ENCODE measurements at places on chromosomes 5 and 9. TPM values are rescaled to one million over a fixed set of nuclear protein-coding genes. Genes with fewer than 3 reads are reported as not detected.

RASGRF2 gene
- 17.4 TPM for total RNA-seq

DNA sequence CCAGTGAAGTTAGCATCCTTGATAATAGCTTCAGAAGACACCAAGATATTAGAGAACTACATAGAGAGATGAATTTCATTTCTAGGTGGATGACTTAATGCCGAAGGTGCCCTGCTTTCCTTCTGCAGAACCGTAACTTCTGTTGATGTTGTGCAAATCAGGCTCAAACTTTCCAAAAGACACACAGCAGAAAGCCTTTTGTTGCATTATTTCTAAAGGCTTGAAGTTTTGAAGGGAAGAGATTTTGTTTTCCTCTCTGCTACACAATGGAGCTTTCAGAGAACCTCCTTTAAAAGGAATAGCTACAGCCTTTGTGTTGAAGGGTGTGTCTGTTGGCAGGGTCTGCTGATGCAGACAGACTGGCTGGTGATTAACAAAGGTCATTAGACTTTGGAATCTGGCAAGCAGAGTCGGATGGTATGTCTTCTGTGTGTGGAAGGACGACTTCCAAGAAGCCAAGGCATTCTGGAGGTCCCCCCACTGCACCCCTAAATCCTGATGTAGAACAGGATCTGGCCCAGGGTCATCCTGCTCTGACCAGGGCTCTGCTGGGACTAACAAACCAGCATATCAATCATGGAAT is 57.8 kb downstream of the ZNF462 start:
- peaks cover 6% of the 10 kb centered on the region for H3K4me1 ChIP-seq
- no peak overlapping the region for H3K27ac ChIP-seq

GRCh38 chr9:33346564-33346963 is 55.8 kb downstream of the AQP7 start:
- no peaks in the 10 kb centered on the region for H3K4me1 ChIP-seq
- no peaks in the 10 kb centered on the region for H3K27me3 ChIP-seq
- peaks cover 12% of the 10 kb centered on the region for H3K36me3 ChIP-seq
- H3K4me3 ChIP-seq, result no peak overlapping the region
- no peak for DNase-seq

- no peak overlapping the region for H3K27ac ChIP-seq
- peaks cover 3% of the 10 kb centered on the region for H3K4me1 ChIP-seq
- H3K36me3 ChIP-seq, result peaks cover 2% of the 10 kb centered on the region
- H3K4me3 ChIP-seq, result no peak overlapping the region
- no peak for DNase-seq
Measured at GRCh38 chr5:137708796-137709559, 26.9 kb downstream of the KLHL3 start.

- H3K36me3 ChIP-seq, result no peaks in the 10 kb centered on the region
- H3K27ac ChIP-seq, result no peak overlapping the region
- DNase-seq, result no peak
- no peaks in the 10 kb centered on the region for H3K4me1 ChIP-seq
- no peak overlapping the region for H3K4me3 ChIP-seq
- H3K27me3 ChIP-seq, result no peaks in the 10 kb centered on the region
Measured at GRCh38 chr5:121675924-121676323, 175.8 kb upstream of the FTMT start.

DNA sequence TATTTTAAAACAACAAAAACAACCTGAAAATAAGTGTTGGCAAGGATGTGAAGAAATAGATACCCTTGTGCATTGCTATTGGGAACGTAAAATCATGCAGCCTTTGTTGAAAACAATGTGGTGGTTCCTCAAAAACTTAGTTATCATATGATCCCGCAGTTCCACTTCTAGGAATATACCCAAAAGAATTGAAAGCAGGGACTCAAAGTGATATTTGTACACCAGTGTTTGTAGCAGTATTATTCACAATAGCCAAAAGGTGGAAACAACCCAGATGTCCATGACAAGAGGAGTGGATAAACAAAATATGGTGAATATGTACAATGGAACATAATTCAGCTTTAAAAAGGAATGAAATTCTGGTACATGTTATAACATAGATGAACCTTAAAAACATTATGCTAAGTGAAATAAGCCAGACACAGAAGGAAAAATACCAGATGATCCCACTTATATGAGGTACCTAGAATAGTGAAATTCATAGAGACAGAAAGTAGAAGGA is 29.0 kb downstream of the IRF1 start:
- no peaks in the 10 kb centered on the region for H3K27me3 ChIP-seq
- H3K36me3 ChIP-seq, result no peaks in the 10 kb centered on the region
- DNase-seq, result no peak
- H3K27ac ChIP-seq, result no peak overlapping the region
- no peaks in the 10 kb centered on the region for H3K4me1 ChIP-seq

- no peak overlapping the region for H3K4me3 ChIP-seq
- peaks cover 4% of the 10 kb centered on the region for H3K27me3 ChIP-seq
- DNase-seq, result no peak
- no peak overlapping the region for H3K27ac ChIP-seq
Measured at GRCh38 chr9:132498531-132499210, 83.7 kb upstream of the BARHL1 start.

GRCh38 chr5:181221792-181222629 is 1.1 kb upstream of the TRIM41 start:
- no peaks in the 10 kb centered on the region for H3K36me3 ChIP-seq
- no peaks in the 10 kb centered on the region for H3K27me3 ChIP-seq
- no peaks in the 10 kb centered on the region for H3K4me1 ChIP-seq
- peak overlapping the region; percentile 50 for H3K4me3 ChIP-seq

GRCh38 chr5:180344696-180344999 is 8.5 kb downstream of the GFPT2 start:
- H3K27ac ChIP-seq, result no peak overlapping the region
- H3K4me1 ChIP-seq, result no peaks in the 10 kb centered on the region
- peak; percentile 28 for DNase-seq
- no peaks in the 10 kb centered on the region for H3K36me3 ChIP-seq

INSL6 gene
- total RNA-seq, result not detected

FBXL7 gene
- total RNA-seq, result 19.9 TPM

DNA sequence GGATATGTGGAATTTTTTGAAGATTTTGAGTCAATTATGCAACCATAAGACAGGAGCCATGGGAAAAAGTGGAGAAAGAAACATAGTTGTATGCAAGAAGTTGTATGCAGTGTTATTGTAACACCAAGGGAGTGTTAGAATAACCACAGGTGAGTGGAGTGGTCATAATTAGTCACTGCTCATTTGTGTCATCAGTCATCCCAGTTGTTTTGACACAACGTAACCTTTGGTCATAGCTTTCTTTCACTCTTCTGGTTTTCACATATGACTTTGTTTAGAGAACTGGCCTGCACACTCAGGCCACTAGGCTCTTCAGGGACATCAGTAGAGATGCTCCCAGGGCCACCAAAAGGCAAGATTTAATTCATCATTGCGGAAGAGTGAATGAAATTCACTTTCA is 158.7 kb upstream of the HMHB1 start:
- no peak overlapping the region for H3K4me3 ChIP-seq
- H3K27me3 ChIP-seq, result no peaks in the 10 kb centered on the region
- H3K4me1 ChIP-seq, result peaks cover 3% of the 10 kb centered on the region
- no peak overlapping the region for H3K27ac ChIP-seq

DNA sequence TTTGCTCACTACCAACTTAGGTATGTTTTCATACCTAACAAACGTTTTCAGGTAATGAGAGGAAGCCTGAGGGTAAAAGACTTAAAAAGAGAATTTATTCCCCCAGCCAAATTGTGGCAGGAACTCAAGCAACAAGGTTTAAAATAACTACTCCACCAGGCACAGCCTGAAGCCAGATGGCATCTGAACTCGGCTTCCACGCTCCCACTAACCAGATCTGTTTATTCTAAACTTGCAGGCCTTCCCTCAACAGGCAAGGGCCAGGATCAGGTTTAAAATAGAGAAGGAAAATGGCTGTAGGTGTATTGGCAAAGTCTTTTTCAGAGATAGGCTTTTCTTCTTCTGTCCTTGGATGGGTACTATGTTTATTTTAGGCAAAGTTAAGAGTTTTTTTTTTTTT is 89.4 kb downstream of the OTULIN start:
- H3K27ac ChIP-seq, result no peak overlapping the region
- no peaks in the 10 kb centered on the region for H3K27me3 ChIP-seq
- peaks cover 1% of the 10 kb centered on the region for H3K4me1 ChIP-seq
- DNase-seq, result no peak
- no peak overlapping the region for H3K4me3 ChIP-seq

CACNA1B gene
- not detected for total RNA-seq

GRCh38 chr5:139676406-139676805 is 28.3 kb downstream of the CXXC5 start:
- no peak overlapping the region for H3K4me3 ChIP-seq
- peaks cover 2% of the 10 kb centered on the region for H3K36me3 ChIP-seq
- no peaks in the 10 kb centered on the region for H3K27me3 ChIP-seq
- no peak overlapping the region for H3K27ac ChIP-seq
- DNase-seq, result no peak
- H3K4me1 ChIP-seq, result no peaks in the 10 kb centered on the region

TTC39B gene
- total RNA-seq, result 35.2 TPM

- no peak overlapping the region for H3K27ac ChIP-seq
- H3K27me3 ChIP-seq, result no peaks in the 10 kb centered on the region
- H3K36me3 ChIP-seq, result peaks cover 2% of the 10 kb centered on the region
- H3K4me1 ChIP-seq, result no peaks in the 10 kb centered on the region
- H3K4me3 ChIP-seq, result no peak overlapping the region
Measured at GRCh38 chr5:143037708-143038107, 267.5 kb downstream of the ARHGAP26 start.

ST6GALNAC4 gene
- total RNA-seq, result 46.5 TPM

DNA sequence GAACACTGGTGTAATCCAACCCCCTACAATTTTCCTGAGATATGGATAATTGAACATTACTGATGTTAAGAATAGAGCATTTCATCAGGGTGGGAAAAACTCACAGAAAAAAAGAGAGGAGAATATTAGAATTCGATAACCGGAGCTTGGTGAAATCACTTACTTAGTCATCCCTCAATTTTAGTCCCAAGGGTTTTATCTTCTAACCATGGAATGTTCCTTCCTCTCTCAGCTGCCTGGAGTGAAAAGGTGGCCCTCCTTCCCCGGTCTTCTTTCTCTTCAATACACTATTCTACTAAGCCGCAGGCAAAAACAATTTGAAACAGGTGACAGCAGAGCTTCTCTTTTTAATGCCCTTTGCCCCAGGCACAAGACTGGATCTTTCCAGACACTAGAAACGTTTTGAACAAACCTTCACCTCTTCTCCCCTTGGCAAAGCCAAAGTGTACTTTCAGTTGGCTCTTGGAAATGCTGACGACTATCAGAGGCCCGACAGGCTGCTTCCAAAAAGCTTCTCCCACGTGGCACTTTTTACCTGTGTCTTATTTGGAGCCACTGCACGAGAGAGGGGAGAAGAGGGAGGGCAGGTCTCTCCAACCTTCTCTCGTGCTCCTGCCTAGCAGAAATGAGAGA is 543.9 kb downstream of the TLE1 start:
- H3K27me3 ChIP-seq, result no peaks in the 10 kb centered on the region
- no peaks in the 10 kb centered on the region for H3K4me1 ChIP-seq

DNA sequence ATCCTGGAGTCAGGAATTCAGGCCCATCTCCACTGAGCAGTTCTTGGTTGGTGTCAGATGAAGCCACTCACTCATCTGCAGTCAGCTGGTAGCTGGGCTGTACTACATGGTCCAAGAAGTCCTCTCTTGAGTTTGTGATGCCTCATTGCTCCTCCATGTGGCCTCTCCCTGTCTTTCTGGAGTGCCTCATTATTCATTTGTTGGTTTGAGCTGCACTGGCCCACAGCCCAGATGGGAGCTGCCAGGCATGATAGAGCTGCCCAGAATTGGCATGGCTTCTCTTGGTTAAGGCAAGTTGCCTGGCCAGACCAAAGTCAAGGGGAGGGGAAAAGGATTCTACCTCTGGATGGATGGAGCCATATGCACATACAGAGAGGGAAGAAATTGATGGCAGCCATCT is 8.0 kb downstream of the PTCD2 start:
- H3K27ac ChIP-seq, result no peak overlapping the region
- no peaks in the 10 kb centered on the region for H3K27me3 ChIP-seq
- H3K4me3 ChIP-seq, result no peak overlapping the region
- peaks cover 4% of the 10 kb centered on the region for H3K36me3 ChIP-seq
- H3K4me1 ChIP-seq, result no peaks in the 10 kb centered on the region
- DNase-seq, result no peak

DNA sequence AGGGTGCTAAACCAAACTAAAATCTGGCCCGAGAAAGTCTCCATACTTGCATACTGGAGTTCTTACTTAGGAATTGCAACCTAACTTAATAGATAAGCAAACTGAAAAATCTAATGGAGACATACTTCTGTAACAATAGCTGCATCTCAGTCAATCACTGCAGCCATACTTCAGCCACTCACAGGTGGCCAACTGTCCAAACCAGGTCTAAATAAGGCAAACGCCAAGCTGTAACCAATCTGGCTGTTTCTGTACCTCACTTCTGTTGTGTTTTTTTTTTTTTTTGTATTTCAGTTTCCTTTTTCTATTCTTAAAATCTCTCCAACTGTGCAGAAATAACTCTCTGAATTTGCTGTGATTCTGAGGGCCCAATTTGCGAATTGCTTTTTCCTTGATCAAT is 4.4 kb upstream of the NDUFB6 start:
- no peaks in the 10 kb centered on the region for H3K4me1 ChIP-seq
- no peak overlapping the region for H3K27ac ChIP-seq
- H3K27me3 ChIP-seq, result no peaks in the 10 kb centered on the region
- no peaks in the 10 kb centered on the region for H3K36me3 ChIP-seq
- DNase-seq, result no peak

GRCh38 chr9:96399325-96399633 is 15.8 kb upstream of the SLC35D2 start:
- H3K4me1 ChIP-seq, result no peaks in the 10 kb centered on the region
- H3K36me3 ChIP-seq, result no peaks in the 10 kb centered on the region
- DNase-seq, result no peak
- no peaks in the 10 kb centered on the region for H3K27me3 ChIP-seq

GRCh38 chr5:151195622-151196021 is 28.3 kb downstream of the CCDC69 start:
- no peaks in the 10 kb centered on the region for H3K27me3 ChIP-seq
- no peak overlapping the region for H3K27ac ChIP-seq
- H3K36me3 ChIP-seq, result no peaks in the 10 kb centered on the region
- peak; percentile 30 for DNase-seq

- no peak for DNase-seq
- H3K4me1 ChIP-seq, result no peaks in the 10 kb centered on the region
- H3K27me3 ChIP-seq, result no peaks in the 10 kb centered on the region
- H3K4me3 ChIP-seq, result no peak overlapping the region
Measured at GRCh38 chr9:114092336-114092735, 6.8 kb downstream of the KIF12 start.

- no peaks in the 10 kb centered on the region for H3K36me3 ChIP-seq
- H3K4me3 ChIP-seq, result no peak overlapping the region
- H3K27ac ChIP-seq, result no peak overlapping the region
- H3K27me3 ChIP-seq, result no peaks in the 10 kb centered on the region
Measured at GRCh38 chr5:63928451-63928850, 33.8 kb downstream of the HTR1A start.

GRCh38 chr5:134432677-134433359 is 21.1 kb upstream of the CDKN2AIPNL start:
- no peaks in the 10 kb centered on the region for H3K27me3 ChIP-seq
- no peaks in the 10 kb centered on the region for H3K4me1 ChIP-seq
- no peak for DNase-seq
- H3K27ac ChIP-seq, result no peak overlapping the region
- no peak overlapping the region for H3K4me3 ChIP-seq

Measured in aorta (tissue), 5 donors.